Amniotic epithelial cell (primary cell): ENCODE measurements at places on chromosomes 13 and 19.

- DNase-seq, result no peak
Measured at GRCh38 chr19:47446534-47447469, 24.9 kb downstream of the SLC8A2 start.

DNA sequence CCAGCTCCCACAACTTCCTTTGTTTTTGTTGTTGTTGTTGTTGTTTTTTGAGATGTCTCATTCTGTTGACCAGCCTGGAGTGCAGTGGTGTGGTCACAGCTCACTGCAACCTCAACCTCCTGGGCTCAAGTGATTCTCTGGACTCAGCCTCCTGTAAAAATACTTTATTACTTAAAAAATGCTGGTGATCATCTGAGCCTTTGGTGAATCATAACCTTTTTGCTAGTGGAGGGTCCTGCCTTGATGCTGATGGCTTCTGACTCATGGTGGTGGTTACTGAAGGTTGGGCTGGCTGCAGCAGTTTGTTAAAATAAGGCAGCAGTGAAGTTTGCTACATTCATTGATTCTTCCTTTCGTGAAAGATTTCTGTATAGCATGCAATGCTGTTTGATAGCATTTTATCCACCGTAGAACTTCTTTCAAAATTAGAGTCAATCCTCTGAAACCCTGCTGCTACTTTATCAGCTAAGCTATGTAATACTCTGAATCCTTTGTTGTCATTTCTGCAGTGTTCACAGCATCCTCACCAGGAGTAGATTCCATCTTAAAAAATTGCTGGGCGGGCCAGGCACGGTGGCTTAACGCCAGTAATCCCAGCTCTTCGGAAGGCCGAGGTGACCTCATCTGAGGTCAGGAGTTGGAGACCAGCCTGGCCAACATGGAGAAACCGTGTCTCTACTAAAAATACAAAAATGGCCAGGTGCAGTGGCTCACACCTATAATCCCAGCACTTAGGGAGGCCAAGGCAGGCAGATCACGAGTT is 18.0 kb downstream of the ARHGAP35 start:
- peak; percentile 87 for DNase-seq

DNA sequence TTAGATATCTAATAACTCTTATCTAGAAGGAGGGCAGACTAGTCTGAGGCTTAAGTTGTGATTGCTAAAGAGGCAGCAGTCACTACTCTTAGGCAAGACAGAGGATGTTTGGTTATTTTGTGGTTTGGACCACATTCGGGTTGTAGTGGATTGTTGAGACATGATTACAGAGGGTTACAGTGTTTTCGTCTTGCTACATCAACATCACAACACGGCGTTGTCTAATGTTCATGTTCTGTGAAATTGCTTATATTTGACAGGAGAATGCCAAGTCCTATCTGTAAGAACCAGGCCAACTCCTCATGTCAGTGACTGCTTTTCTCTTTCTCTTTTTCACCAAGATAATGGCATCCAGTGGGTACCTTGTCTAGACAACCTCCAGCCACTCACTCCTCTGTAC is 16.8 kb upstream of the TM9SF2 start:
- peak; percentile 100 for DNase-seq

DNA sequence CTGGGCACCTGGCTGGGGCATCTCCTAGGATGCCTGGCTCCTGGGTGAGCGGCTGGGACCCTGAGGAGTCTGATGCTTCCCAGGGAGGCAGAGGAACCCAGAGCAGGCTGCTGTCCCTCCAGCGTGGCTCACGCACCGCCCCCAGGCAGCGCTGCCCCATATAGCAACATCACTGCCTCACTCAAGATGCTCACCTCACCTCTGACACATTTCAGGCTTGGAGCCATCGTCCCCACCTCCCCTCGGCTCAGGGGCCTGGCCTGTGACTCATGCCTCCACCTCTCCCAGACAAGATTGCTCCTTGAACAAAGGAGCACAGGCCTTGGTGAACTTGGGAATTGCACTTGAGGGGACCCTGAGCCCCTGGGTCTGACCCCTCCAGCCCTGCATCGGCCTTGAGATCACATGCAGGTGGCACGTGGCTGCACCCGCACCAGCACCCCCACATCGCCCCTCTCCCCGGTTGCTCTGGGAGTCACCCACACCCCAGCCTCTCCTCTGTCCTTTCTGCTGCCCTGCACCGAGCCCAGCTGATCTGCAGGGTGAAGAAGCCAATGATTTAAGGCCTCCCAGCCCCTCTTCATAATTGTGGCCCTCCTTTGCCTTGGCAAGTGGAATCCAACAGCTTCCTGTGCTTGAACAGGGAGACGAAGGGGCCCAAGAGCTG is 11.2 kb downstream of the CEBPA start:
- DNase-seq, result no peak

DNA sequence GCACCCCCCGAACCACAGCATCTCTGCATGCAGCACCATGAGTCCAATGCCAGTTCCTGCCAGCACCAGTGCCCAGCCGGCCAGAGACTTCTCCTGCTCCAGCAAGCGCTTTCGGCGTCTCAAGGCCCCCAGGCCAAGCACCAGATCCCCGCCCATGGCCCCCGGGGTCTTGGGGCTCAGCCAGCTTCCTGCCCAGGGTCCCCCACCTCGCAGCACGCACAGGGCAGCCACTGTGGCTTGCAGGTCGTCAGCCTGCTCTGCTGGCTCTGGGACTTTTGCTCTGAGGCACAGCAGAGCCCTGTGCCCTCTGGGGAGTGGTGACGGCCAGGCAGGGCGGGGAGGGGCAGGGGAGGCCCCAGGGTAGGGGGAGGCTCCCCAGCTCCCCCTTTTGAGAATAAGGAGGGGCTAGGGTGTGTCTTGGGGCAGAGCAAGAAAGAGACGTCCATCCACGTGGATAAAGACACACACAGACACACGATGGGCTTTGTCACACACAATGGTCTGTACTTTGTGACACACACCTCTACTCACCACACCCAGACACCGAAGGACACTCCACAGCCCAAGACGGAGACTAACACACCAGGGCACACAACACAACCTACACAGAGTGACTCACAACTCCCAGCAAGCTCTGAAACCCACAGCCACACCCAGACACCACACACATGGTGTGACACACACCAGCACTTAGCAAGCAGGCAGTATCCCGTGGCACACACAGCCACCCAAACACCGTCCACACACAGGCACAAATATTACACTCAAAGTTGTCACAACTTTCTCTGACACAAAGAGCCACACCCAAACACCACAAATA is at the start of gene KCNN4:
KCNN4 (minus strand) TSS at position 268 of the 820 bp plus-strand sequence; CDS start at position 156, 112 bp downstream.
- peak; percentile 66 for DNase-seq
